NCI-H446 treated with DMSO at 0.1 percent for 48 hours (cell line): ENCODE measurements at places on chromosomes 3 and 15.
A peak's percentile ranks its signal among the peaks of the same experiment; 100 is the strongest.

- DNase-seq, result peak; percentile 62
Observed at GRCh38 chr3:181791056-181791955, 79.6 kb downstream of the SOX2 start.

DNA sequence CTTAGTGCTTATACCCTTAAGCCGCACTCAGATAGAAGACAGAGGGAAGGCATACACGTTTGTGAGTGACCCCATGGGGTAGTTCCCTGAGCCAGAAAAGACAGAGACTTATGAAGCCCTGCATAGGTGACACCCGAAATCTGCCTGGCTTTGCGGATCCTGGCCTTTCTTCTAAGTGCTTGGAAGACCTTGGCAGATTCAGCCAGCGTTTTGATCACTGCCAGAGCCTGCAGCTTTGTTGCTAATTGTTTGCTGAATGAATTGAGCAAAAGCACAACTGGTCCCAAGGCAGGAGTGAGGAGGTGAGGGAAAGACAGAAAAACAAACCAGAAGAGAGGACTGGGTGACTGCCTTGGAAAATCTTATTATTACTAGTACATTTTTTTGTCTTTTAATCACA, 168.3 kb upstream of the ICE2 start:
- DNase-seq, result no peak

DNA sequence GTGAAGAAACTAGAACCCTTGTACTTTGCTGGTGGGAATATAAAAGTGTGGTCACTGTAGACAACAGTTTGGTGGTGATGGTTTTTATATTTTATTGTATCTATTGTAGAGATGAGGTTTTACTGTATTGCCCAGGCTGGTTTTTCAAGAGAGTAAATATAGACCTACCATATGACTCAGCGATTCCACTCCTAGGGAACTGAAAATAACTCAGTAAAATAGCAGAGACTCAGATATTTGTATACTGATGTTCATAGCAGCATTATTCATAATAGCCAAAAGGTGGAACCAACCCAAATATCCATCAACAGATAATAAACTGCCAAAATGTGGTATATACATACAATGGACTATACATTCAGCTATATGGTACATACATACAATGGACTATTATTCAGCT, 68.8 kb upstream of the IL12A start:
- peak; percentile 5 for DNase-seq

- no peak for DNase-seq
Observed at GRCh38 chr15:26866298-26867199, at the start of gene GABRA5. TSS of gene GABRA5 (plus strand) at chr15:26867062. CDS start at chr15:26869249, 2,187 bp downstream.
